ENCODE measurements at places on chromosomes 2 and 18. TPM values are rescaled to one million over a fixed set of nuclear protein-coding genes. Genes with fewer than 3 reads are reported as not detected.

DNA sequence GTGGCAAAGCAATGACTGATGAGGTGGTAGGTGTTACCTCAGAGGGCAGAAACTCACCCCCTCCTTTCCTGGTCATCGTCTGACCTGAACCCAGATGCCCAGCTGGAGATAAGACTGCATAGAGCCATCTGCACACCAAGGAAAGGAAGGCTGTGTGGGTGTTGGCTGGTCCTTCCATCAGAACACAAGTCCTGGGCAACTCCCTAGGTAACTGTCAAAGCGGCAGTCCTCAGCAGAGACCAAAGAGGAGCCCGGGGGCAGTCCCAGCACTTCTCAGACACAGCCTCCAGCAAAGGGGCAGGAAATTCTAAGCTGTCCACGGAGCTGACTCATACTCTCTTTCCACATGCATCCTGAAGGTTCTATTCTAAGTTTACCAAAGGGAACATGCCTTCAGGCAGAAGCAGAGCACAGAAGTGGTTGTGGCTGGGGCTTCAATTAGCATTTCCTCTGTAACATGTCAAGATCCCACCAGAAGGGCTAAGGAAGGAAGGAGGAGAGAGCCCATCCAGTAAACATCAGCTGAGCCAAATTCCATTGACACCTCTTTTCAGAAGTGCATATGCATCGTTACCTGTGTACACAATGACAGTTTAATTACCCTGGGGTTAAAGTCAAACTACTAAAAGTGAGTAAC is 54.7 kb downstream of the SPRED2 start:
- peak; percentile 88 for DNase-seq

- DNase-seq: no peak
Measured at GRCh38 chr2:58769111-58769863, 528.2 kb upstream of the FANCL start.

GRCh38 chr2:99756059-99756458 is 266.2 kb upstream of the REV1 start:
- DNase-seq: no peak

DNA sequence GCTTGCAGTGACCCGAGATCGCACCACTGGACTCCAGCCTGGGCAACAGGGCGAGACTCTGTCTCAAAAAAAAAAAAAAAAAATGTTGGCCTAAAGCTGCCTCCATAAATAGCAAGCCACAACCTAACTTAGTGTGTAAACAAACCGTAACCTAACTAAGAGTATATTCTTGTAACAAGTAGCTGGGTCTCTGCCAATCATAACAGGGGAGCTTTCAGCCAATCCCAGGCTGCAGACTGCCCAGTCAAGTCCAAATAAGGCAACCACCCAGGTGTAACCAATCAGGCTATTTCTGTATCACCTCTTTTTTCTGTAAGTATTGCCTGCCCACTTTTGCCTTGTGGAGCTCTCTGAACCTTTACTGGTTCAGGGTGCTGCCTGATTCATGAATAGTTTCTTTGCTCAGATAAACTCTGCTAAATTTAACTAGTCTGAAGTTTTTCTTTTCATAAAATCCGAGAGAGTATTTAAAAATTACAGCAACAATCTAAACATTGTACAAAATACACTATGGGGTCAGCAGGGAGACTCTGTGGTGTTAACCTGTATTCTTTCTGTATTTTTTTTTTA is 4.5 kb downstream of the PSTPIP2 start:
- peak; percentile 65 for DNase-seq

DNA sequence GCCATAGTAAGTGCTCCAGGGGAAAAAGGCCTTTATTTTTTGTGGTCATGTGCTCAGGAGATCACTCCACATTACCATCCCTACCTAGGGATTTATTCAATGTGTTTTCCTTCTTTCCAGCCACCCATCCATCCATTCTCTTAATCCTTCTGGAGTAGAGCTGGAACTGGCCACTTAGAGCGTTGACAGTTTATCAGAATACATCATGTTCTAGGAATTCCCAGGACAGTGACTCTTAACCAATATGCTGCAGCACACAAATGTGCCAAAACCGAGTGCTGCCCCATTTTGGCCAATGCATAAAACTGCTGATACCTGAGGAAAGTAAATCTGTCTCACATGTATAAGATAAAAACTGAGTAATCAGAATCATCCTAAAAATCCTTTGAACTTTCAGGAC is 63.7 kb downstream of the FARSB start:
- no peak for DNase-seq

Gene GAREM1
- 1.5 TPM for total RNA-seq

Gene SAG
- total RNA-seq: not detected

Gene NABP1
- total RNA-seq: 117 TPM

Measured in fibroblast of lung (primary cell).